ENCODE measurements at places on chromosomes 7 and 10.

DNA sequence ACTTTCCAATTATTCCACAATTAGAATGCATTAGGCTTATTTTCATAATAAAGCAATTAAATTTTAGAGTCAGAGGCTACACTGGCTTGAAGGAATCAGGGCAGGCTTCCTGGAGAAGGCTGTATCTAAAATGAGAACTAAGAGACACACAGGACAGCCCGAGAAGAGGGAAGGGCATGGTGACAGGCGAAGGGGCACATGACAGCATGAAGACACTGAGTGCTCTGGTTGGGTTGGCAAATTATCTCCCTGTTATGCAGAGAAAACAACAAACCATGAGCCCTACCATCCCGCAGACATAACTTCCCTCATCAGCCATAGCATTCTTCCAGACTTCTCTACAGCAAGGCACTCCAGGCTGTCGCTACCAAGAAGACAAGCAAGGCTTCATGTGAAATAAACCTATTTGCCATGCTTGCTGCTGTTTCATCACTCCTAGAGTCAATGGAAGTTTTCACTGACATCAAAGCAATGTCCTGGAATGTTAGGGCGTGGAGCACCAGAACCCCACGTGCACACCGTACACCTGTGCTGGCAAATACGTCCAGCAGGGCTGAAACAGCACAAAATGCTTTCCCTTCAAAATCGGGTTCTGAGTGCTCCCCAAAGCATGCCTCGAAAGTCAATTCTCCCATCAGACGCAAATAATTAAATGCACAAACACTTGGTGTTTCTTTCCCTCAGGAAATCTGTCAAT, 21.3 kb downstream of the VOPP1 start:
- no peak for DNase-seq

GRCh38 chr10:93352638-93353383, 129.3 kb downstream of the MYOF start:
- no peak for DNase-seq

- no peak for DNase-seq
Observed at GRCh38 chr7:127346575-127347256, 45.8 kb downstream of the ZNF800 start.

DNA sequence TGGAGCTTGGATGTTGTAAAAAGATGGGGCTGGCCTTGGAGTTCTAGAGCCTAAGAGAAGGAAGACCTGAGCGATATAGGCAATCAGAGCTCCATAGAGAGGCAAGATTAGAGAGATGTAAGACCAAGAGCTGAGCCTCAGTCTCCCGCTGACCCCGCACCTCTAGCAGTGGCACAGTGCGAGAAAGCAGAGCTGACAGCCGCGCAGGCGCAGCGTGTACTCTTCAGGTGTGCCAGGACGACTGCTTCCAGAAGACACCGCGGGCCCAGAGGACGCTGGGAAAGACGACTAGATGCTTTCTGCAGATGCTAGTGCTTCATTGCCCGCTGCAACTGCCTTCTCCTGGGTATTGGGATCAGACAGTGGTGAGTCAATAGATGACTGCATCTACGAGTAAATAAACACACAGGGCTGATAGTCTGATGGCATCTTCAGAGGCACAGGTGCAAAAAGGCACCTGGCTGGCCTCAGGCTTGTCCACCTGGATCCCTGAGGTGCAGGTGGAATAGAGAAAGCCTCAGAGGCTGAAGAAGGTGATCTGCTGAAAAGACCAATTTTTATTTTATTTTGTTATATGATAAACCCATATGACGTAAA, 38.1 kb upstream of the CCDC6 start:
- no peak for DNase-seq

GRCh38 chr10:13705526-13706174, 118.9 kb downstream of the PRPF18 start:
- no peak for DNase-seq

- no peak for DNase-seq
Observed at GRCh38 chr10:61993711-61994401, 92.4 kb downstream of the ARID5B start.

GRCh38 chr7:17651863-17652385, 288.4 kb downstream of the SNX13 start:
- DNase-seq = no peak

- DNase-seq = no peak
Observed at GRCh38 chr10:112721080-112721698, 228.9 kb upstream of the TCF7L2 start.

DNA sequence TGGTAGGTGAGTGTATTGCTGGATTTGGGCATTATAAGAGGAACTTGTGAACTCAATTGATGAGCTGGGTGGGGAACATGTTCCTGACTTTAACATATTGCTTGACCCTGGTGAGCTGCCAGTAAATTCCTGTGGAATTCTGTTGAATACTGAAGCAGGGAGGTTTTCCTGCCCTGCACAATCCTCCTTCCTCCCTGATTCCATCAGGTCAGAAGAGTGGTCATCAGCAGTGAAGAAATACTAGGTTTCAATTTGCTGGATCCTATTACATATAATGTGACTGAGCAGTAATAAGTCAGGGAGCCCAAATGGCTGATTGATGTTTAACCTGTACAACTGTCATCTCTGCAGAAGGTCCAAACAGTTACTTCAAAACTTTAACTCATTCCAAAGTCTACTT, 581.2 kb downstream of the SUGCT start:
- DNase-seq = no peak

DNA sequence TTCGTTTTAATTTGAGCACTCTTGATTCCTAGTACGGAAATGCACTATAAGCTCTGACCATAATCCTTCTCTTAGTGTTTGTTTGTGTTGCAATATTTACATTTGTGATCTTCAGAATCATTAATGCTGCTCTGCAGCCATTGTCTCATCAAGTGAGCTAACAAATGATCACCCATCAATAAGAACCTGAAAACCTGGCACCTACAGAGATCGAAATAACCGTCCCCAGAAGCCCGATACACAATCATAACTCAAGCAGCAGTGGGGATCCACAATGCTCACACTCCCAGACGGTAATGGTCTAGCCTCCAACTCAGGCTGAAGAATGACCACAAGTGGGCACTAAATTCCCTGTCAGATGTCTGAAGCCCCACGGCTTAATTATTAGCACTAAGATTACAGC, 156.0 kb upstream of the NFE2L3 start:
- DNase-seq = no peak

GRCh38 chr10:78442836-78443550, 409.3 kb downstream of the RPS24 start:
- DNase-seq = no peak

DNA sequence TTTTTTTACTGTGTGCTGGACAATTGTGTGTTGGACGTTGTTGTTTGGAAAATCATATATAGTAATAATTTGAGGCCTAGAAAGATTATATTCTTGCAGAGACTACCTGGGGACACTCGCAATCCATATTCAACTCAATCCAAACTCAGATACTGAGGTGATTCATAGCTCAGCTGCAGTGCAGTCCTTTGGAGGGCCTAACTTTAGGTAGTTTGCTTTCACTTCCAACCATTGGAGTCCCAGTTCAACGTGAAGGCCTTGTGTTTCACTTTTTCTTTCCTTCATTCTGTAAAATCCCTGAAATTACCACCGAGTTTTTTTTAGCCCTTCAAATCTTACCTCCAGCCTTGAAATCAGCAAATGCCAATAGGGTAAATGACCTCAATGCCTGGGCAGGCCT, 32.3 kb downstream of the ATRNL1 start:
- DNase-seq = no peak

- no peak for DNase-seq
Observed at GRCh38 chr10:11274452-11274851, 256.8 kb downstream of the CELF2 start.

DNA sequence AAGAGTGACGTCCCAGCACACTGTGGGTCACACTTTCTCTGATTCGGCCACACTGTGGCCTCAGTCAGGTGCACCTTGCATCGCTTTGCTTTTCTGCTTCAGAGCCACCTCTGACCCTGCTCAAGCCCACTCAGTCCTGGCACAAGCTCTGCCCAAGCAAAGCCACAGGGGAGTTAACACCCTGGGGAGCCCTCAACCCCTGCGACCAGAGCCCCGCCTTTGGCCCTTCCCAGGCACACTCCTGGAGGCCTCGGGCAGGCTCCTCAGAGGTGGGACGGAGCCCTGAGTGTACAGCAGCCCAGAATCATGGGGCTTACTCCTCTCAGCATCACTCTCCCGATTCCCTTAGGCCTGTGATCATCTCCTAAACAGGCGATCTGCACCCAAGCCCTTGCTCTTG, 71.0 kb downstream of the HIPK2 start:
- no peak for DNase-seq

DNA sequence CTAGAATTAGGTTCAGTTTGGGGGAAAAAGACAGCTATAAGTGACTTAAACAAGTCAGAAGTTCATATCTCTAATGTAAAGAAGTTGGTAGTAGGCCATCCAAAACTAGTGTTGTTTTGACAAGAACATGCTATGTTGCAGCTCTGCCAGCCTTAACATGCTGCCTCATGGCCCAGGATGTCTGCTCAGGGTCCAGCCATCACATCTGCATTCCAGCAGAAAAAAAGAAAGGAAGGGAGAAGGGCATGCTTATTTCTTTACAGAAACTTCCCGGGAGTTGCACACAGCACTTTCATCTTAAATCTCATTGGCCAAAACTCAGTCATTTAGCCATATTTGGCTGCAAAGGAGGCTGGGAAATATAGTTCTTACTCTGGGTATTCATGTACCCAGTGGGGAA, 400.4 kb upstream of the PODXL start:
- no peak for DNase-seq

GRCh38 chr10:117000580-117000979, 4.4 kb downstream of the SHTN1 start:
- DNase-seq = no peak

- peak; percentile 56 for DNase-seq
Observed at GRCh38 chr10:112689327-112690072, 242.5 kb downstream of the VTI1A start.

DNA sequence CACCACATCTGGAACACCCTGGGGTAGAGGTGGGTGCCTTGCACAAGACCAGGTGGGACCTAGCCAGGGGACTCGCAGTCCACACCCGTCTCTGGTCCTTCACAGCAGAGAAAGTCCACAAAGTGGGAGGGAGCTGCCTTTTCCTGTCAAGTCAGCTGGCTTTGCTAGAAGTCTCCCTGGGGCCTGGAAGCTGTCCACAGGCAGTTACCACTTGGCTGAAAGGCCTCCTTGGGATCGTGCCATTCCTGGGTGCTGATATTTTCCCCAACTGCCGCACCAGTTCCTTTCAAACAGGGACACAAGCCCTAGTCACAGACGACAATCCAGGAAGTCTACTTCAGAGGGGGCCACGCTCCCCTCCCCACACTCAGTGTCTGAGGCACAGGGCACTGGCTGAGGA, 75.4 kb downstream of the AFAP1L2 start:
- DNase-seq = peak; percentile 60

- DNase-seq = no peak
Observed at GRCh38 chr10:77355844-77356243, 281.8 kb downstream of the KCNMA1 start.

DNA sequence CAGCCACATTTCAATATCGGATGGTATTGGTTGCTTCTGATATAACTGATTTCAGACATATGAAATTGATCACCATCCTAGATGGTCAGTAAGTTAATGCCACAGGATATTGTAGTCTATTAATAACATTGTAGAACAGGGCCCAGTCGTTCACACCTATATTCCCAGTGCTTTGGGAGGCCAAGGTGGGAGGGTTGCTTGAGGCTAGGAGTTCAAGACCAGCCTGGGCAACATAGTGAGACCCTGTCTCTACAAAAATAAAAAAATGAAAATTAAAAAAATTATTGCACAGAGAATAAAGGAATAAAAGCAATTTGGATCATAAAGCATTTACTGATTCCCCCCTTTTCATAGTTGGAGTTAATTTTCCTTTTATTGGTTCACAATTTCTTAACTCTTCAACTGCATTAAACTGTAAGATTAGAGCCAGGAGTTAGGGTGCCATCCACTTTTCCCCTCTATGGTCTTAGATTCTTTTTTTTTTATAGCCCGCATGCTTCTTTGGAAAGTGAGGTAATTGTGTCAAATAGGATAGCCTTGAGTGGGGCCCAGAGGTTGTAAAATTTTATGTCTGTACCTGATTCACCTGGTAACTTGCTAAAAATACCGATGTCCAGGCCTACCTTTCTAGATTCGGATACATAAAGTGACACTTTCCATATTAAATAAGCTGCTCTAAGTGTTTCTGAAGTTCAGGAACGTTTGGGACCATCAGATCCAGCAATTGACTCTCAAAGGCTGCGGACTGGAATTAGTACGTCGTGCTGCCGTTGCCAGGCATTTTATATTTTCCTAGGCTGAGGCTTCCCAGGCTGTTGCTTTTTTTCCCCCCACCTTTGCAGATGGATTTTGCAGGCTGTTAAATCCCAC, 24.7 kb downstream of the ADK start:
- DNase-seq = no peak

GRCh38 chr7:151291206-151291605, 42.7 kb upstream of the SMARCD3 start:
- DNase-seq = no peak

DNA sequence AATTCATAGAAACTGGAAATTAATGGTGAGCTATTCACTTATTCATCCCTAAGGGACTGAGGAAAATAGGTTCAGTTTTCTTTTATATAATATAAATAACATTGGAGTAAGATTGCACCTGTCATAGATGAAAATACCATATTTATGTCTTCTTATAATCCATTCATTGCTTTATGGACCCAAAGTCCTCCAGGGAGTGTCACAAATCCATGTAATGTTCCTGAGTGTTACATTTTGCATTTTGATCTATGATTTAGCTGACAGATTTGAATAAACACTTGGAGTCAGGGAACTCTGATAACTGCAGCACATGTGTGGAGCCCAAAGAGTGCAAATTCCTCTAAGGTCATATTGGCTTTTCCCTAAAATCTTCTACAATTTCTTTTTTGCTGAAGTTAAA, 484.3 kb downstream of the MDFIC start:
- no peak for DNase-seq

- no peak for DNase-seq
Observed at GRCh38 chr7:66739953-66740301, 606 bp upstream of the RABGEF1 start.

DNA sequence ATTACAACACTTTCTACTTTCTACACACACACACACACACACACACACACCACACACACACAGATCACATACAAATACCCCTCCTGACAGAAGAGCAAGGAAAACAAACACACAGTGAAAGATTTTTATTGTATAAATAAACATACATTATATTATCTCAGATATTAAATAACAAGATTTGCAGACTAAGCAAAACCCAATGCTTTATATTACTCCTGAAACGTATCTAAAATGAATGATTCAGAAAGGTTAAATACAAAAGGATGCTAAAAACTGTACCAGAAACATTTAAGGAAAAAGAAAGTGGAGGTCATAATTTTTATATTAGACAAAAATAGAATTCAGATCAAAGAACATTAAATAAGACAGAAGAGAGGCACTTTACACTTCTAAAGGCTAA, 208.3 kb upstream of the NPSR1 start:
- no peak for DNase-seq

DNA sequence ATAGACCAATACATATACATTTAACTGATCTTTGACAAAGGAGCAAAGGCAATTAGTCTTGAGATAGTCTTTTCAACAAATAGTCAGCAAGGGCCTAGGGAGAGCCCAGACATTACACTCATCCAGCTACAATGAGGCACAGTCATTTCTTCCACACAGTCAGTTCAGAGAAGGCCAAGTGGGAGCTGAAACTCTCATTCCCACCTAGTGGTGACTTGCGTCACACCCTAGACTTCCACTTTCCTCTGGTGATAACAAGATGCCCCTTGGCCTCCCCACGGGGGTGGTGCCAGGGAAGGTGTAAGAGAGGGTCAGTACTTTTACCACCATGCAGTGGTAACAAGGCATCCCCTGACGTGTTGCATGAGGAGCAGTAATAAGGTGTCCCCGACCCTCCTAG, 8.0 kb downstream of the FRMPD2 start:
- DNase-seq = no peak

Data from right cardiac atrium (tissue), 5 donors.